Body of pancreas (tissue), 4 donors: ENCODE measurements at places on chromosomes 3 and 15. TPM values are rescaled to one million over a fixed set of nuclear protein-coding genes. Genes with fewer than 3 reads are reported as not detected.

Gene PCLAF
- 1.8 TPM for total RNA-seq

Gene CHP1
- total RNA-seq = 87.9 TPM

Gene FBXL22
- not detected for total RNA-seq

Gene GOLGA6B
- not detected for total RNA-seq

Gene CCDC39
- total RNA-seq = 0.26 TPM

Gene ALPK3
- total RNA-seq = 7.8 TPM

Gene TRH
- not detected for total RNA-seq

GRCh38 chr3:34319881-34320280 is 521.5 kb downstream of the PDCD6IP start:
- no peaks in the 10 kb centered on the region for H3K4me1 ChIP-seq
- H3K36me3 ChIP-seq = no peaks in the 10 kb centered on the region
- DNase-seq = no peak
- H3K4me3 ChIP-seq = no peak overlapping the region

- H3K27ac ChIP-seq = no peak overlapping the region
- H3K4me1 ChIP-seq = peaks cover 5% of the 10 kb centered on the region
- H3K27me3 ChIP-seq = no peaks in the 10 kb centered on the region
- H3K36me3 ChIP-seq = no peaks in the 10 kb centered on the region
Observed at GRCh38 chr3:175338775-175339535, 479.8 kb downstream of the NAALADL2 start.

DNA sequence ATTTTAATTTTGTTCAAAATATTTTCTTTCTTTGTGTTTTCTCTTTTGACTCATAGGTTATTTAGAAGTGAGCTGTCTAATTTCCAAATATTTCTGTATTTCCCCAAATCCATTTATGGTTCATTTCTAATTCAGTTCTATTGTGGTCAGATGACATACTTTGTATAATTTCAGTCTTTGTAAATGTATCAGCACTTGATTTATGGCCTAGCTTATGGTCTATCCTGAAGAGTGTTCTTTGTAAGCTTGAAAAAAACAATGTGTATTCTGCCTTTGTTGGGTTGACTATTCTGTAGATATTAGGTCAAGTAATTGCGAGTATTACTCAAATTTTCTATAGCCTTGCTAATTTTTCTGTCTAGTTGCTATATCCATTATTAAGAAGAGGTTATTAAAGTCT is 311.2 kb downstream of the OCA2 start:
- H3K4me3 ChIP-seq = no peak overlapping the region
- H3K27ac ChIP-seq = no peak overlapping the region
- H3K4me1 ChIP-seq = no peaks in the 10 kb centered on the region
- no peaks in the 10 kb centered on the region for H3K36me3 ChIP-seq

GRCh38 chr3:27360113-27361078 is 8.8 kb downstream of the NEK10 start:
- peaks cover 23% of the 10 kb centered on the region for H3K4me1 ChIP-seq
- peak; percentile 44 for DNase-seq
- H3K27ac ChIP-seq = no peak overlapping the region

- H3K36me3 ChIP-seq = no peaks in the 10 kb centered on the region
- H3K4me3 ChIP-seq = no peak overlapping the region
- peaks cover 8% of the 10 kb centered on the region for H3K4me1 ChIP-seq
- no peak overlapping the region for H3K27ac ChIP-seq
- H3K27me3 ChIP-seq = no peaks in the 10 kb centered on the region
Observed at GRCh38 chr15:92034227-92034626, 180.7 kb downstream of the SLCO3A1 start.

- no peaks in the 10 kb centered on the region for H3K27me3 ChIP-seq
- DNase-seq = peak; percentile 59
- no peaks in the 10 kb centered on the region for H3K36me3 ChIP-seq
- H3K4me3 ChIP-seq = no peak overlapping the region
- no peak overlapping the region for H3K27ac ChIP-seq
Observed at GRCh38 chr3:45178183-45179023, 32.2 kb upstream of the CDCP1 start.

- no peaks in the 10 kb centered on the region for H3K36me3 ChIP-seq
- H3K27me3 ChIP-seq = no peaks in the 10 kb centered on the region
- peaks cover 23% of the 10 kb centered on the region for H3K4me1 ChIP-seq
- DNase-seq = no peak
Observed at GRCh38 chr3:144164352-144164751, 192.7 kb downstream of the DIPK2A start.

DNA sequence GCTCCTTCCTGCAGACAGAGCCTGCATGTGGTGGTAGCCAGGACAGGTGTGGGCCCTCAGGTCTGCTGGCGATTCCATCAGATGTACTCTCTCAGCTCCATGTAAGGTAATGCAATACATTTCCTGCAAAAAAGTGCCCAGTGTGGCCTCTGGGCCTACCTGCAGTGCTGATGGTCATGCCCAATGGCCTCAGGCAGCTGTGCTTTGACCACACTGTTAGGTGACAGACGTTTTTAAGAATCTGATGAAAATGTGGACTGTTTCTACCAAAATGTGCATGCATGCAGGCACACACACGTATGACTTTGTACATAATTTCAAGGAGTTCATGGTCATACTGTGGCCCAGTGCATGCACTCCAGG is 152.9 kb downstream of the RAB11A start:
- H3K27ac ChIP-seq = no peak overlapping the region
- no peak overlapping the region for H3K4me3 ChIP-seq

- no peak for DNase-seq
- peaks cover 23% of the 10 kb centered on the region for H3K4me1 ChIP-seq
- no peak overlapping the region for H3K27ac ChIP-seq
- no peak overlapping the region for H3K4me3 ChIP-seq
- H3K27me3 ChIP-seq = no peaks in the 10 kb centered on the region
Observed at GRCh38 chr3:128269796-128270195, 116.5 kb downstream of the EEFSEC start.

- no peak overlapping the region for H3K4me3 ChIP-seq
- no peaks in the 10 kb centered on the region for H3K27me3 ChIP-seq
Observed at GRCh38 chr3:53167418-53168174, 6.6 kb downstream of the PRKCD start.

DNA sequence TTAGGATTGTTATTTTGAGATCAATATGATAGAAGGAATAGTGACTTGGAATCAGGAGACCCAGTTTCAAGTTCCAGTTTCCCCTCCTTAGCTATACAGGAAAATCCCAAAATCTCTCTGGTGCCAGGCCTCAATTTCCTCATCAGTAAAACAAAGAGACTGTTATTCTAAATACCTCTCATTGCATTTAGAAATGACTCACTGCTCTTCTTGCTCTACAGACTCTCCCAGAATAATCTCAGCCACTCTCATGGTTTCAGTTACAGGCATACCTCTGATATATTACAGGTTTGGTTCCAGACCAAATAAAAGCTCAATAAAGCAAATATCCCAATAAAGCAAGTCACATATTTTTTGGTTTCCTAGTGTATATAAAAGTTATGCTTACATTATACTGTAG is 28.3 kb downstream of the IMPG2 start:
- DNase-seq = no peak
- no peak overlapping the region for H3K4me3 ChIP-seq
- H3K4me1 ChIP-seq = no peaks in the 10 kb centered on the region
- H3K27me3 ChIP-seq = no peaks in the 10 kb centered on the region
- no peak overlapping the region for H3K27ac ChIP-seq
- no peaks in the 10 kb centered on the region for H3K36me3 ChIP-seq

GRCh38 chr3:58645726-58646125 is 20.8 kb downstream of the FAM3D start:
- no peaks in the 10 kb centered on the region for H3K36me3 ChIP-seq
- no peak overlapping the region for H3K4me3 ChIP-seq
- H3K27me3 ChIP-seq = no peaks in the 10 kb centered on the region
- H3K4me1 ChIP-seq = peaks cover 21% of the 10 kb centered on the region
- no peak for DNase-seq

GRCh38 chr3:95508124-95508523 is 1306.3 kb upstream of the EPHA6 start:
- no peaks in the 10 kb centered on the region for H3K27me3 ChIP-seq
- H3K36me3 ChIP-seq = no peaks in the 10 kb centered on the region
- no peak overlapping the region for H3K27ac ChIP-seq
- H3K4me3 ChIP-seq = no peak overlapping the region

DNA sequence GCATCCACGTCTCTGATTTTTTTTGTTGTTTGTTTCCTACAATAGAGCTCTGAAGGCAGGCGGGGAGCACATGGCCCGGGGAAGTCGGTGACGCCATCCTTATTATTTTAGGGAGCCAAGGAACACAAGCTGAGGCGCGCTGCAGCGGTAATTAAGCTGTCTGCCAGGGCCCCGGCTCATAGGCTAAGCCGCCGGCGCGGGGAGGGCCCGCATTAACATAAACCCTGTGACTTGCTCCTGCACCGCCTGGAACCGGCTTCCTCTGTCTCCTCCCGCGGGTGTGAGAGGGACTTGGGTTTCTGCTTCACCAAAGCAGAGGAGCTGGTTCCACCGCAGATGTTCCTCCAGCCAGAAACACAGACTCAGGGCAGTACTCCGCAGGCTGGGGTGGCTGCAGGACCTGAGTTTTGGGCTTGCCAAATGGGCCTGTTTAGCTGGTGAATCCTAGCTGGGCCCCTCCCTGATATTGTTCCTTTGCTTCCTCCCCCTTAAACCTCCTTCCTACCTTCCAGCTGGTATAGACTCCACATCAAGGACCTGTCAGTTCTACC is 25.3 kb downstream of the ANP32A start:
- peak; percentile 55 for DNase-seq
- peaks cover 60% of the 10 kb centered on the region for H3K4me1 ChIP-seq
- H3K4me3 ChIP-seq = no peak overlapping the region
- peak overlapping the region; percentile 79 for H3K27ac ChIP-seq
